ENCODE measurements at places on chromosomes 16 and 17.

- no peak for DNase-seq
These were observed 7.6 kb downstream of the AIPL1 start for GRCh38 chr17:6427279-6427781.

GRCh38 chr17:54972406-54973138, 4.0 kb downstream of the STXBP4 start:
- no peak for DNase-seq

- DNase-seq: peak; percentile 75
These were observed 58.4 kb downstream of the SRL start for GRCh38 chr16:4183237-4184037.

GRCh38 chr16:11966173-11966572, 1.2 kb downstream of the TNFRSF17 start:
- DNase-seq: no peak

DNA sequence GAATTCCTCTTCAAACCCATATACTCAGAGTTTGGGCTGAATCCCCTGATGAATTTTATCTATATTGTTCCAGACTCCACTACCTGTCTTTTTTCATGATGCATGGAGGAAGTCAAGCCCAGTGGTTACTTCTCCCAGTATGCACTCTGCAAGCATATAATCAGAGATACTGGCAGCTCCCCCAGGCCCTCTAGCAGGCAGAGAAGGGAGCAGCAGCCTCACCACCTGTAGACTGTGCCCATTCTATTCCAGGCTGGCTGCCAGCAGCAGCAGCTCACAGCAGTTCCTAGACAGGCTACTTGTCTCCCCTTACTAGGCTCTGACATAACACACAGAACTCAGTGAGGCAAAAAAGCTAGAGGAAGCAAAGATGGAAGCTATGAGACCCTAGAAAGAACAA, 3.4 kb downstream of the MKS1 start:
- DNase-seq: no peak

DNA sequence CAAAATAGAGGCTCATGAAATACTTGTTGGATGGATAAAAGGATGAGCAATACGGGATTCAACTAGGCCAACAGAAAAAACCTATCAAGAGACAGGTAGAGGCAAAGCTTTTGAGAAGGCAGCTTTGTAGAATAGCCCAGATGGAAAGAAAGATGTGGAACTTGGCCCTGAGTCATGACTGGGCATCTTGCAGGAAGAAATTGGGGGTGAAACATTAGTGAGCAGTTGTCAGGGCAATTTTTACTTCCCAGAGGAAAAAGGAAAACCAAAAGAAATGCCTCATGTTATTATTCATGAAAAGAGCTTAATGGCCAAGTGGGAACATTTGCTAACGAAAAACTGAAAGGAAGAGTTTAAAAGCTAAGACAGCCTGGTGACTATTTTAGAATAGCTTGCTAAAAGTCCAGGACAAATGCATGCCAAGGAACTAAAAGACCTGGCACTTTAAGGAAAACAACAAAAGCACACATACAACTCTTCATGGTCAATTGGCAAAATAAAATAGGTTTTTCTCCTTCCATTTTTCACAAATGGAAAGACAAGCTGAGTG, 180.1 kb downstream of the HS3ST3A1 start:
- DNase-seq: no peak

DNA sequence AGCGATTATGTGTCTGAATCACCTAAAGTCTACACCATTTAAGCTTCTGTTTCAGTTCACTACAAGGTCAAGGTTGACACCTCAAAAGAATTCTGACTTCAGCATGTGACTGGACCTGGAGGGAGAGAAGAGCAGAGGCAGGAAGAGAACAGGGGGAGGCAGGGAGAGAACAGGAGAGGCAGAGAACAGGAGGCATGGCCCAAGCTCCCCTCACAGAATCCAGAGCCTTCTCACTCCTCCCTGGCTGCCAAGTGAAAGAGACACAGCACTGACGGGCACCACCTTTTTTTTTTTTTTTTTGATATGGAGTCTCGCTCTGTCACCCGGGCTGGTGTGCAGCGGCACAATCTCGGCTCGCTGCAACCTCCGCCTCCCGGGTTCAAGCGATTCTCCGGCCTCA, 11.4 kb downstream of the GGA2 start:
- DNase-seq: no peak

- no peak for DNase-seq
These were observed 1538.8 kb upstream of the CDH8 start for GRCh38 chr16:63575041-63575440.

- DNase-seq: no peak
These were observed 5.5 kb downstream of the OR1F1 start for GRCh38 chr16:3193221-3194212.

DNA sequence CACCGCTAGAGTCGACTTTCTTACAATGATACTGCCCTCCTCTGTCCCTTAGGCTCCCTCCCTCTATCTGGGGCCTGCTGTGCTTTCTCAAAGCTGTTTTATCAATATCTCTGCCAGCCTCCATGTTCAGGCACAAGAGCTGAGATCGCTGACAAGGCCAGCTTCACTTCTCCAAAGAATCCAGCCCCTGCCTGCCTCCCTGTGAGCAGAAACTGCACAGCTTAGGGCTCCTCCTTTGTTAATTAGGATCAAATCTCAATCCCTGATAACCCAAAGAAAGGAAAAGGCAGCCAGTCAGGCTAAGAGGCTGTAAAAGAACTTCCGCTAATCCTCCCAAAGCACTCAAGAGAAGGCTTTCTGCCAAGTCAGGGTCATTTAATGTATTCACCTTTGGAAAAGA, 616.0 kb upstream of the CDH11 start:
- no peak for DNase-seq

DNA sequence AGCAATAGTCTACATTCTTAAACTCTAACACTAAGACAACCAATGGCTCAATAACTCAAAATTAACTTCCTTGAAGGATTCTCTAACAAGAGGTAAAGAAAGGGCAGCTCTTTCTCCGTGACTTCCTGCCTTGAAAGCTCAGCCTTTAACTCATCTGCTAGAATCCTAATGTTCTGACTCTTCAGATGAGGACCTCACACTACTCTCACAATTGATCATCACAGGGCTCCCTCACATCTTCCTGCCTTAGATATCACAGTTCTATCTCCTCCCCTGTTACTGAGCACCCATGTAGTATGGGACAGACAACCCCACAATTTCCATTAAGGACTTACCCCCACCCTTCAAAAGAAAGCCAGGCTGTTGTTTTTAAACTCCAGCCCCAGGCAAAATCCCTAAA, 33.5 kb downstream of the SMURF2 start:
- no peak for DNase-seq

- no peak for DNase-seq
These were observed 160.4 kb downstream of the ABCA8 start for GRCh38 chr17:68794636-68795434.

- DNase-seq: no peak
These were observed 13.8 kb upstream of the CDR2 start for GRCh38 chr16:22388101-22388644.

GRCh38 chr17:6677158-6677831, 25.7 kb downstream of the C17orf100 start:
- no peak for DNase-seq

GRCh38 chr16:55264949-55265348, 59.1 kb upstream of the IRX6 start:
- no peak for DNase-seq

- no peak for DNase-seq
These were observed 41.1 kb downstream of the CFAP20 start for GRCh38 chr16:58088091-58088490.

- no peak for DNase-seq
These were observed 27.3 kb downstream of the MIS12 start for GRCh38 chr17:5513628-5514027.

DNA sequence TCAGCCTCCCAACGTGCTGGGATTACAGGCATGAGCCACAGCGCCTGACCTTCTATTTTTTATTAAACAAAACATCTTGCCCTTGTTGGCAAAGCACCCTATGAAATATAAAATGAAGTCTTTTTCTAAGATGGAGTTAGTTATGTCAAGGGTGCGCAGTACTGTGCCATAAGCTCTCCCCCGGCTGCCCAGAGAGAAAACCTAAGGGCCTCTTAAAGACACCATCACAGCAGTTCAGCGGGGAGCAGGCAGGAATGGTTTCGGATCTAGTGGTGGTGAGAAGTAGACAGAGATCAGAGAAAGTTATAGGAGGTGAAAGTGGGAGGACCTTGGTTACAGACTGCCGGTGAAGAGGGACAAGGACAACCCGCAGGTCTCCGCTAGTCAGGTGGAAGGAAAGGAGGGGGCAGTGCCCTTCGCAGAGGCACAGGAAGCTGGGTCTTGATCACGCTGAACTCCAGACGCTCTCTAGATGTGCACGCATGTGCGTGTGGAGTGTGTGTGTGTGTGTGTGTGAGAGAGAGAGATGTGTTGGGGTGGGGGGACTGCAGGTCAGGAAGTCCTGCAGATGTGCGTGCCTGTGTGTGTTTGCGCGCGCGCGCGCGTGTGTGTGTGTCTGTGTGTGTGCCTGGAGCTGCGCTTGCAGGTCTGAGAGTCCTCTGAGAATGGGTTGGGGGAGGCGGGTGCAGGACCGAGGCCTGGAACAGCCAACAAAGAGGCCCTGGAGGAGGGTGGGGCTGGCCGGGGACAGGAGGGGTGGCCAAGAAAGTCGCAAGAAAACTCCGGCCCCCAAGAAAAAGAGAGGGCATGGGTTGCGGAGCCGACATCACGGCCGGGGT, 748 bp upstream of the CMTM3 start:
- peak; percentile 37 for DNase-seq

DNA sequence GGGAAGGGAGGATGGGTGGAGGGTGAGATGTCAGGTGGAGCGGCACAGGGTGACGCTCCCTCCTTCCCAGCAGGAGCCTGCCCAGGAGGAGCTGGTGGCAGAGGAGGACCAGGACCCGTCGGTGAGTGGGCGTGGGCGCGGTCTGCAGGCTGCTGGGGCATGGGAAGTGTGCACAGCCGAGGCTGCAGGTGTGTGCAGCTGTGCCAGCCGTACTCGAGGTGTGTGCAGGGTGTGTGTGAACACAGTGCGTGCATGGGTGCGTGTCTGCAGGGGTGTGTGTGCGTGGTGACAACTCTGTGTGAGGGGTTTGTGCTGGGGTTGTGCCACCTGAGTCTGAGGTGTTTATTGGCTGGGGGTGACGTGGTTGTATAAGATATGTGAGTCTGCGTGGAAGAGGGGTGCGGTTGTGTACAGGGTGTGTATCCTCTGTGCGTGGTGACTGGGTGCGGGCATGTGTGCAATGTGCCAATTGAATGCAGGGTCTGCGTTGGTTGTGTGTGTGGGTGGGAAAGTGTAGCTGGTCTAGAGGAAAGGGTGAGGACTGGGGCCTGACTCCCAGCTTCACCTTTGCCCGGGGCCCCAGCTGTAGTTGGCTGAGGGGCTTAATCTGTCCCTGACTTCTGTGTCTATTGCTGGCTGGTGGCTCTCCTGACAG, 670 bp downstream of the TNFSF12 start:
- no peak for DNase-seq

DNA sequence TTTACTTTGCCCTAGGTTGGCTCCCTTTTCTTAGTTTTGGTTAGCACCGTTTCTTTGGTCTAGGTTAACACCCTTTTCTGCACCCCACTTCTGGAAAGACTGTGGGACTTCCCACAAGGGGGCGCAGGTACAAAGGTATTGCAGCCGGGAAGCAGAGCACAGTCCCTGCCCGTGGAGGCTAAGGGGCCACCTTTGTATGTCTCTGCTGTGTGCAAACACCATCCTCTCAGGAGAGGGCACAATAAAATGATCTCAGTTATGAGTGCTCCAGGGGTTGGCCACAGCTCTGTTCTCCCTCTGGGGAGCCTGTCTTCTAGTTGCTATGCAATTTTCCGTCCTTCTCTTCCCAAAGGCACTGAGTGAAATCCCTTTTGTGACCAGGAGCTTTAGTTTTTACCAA, 28.4 kb upstream of the TMC5 start:
- no peak for DNase-seq

DNA sequence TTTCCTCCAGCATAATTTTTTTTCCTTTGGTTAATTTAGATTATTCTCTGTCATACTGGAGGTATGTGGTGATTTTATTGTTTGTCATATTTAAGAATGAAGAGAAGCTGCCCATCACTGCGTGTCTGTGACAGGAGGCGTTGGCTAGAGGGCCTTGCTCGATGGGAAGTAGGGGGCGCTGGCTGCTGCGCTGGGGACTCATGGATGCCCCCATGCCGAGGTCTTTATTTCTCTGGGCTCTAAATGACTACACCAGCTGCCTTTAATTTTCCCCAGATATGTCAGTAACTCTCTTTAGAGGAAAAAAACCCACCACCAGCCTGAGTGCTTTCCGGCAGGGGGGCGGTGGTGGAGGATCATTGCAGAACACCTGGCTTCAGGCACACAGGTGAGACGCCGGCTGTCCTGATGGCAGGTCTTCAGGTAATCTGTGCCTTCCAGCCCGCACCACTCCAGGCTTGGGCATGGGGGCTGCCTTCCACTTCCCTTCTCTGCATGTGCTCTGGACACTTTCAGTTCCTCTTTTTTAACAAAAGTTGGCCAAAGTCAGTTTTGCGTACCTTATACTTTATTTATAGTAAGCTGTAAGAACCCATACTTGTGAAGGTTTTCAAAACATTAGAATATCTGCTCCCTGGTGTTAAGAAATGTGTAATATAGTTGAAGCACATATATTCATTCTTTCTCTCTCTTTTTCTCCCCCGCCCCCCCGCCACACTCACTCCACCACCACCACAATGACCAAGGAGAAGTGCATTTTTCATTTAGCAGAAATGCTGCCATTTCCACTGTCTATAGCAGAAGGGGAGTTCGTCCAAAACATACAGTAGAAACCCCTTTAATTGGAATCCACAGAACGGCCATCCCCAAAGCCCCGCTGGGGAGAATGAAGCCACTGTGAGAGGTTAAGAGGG, 192.7 kb downstream of the RPTOR start:
- no peak for DNase-seq

- DNase-seq: no peak
These were observed 120.0 kb upstream of the HS3ST3A1 start for GRCh38 chr17:13721705-13722104.

GRCh38 chr17:66678827-66679226, 156.1 kb upstream of the CACNG5 start:
- no peak for DNase-seq

DNA sequence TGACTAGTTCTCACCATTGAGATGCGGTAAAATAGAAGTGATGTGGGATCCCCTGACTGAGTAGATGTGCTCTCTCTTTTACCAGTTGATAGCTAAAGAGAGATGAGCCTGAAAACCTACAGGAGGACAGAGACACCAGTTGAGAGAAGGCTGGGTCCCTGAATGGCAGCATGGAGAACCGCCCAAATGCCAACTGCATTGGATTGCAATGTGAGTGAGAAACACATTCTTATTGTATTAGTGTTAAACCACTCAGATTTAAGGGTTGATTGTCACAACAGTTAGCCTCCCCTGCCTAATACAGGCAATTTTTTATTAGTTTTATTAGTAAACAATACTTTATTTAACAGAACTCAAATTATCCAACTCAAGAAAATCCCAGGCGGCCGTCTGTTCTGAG, 61.2 kb downstream of the SPACA3 start:
- DNase-seq: no peak

DNA sequence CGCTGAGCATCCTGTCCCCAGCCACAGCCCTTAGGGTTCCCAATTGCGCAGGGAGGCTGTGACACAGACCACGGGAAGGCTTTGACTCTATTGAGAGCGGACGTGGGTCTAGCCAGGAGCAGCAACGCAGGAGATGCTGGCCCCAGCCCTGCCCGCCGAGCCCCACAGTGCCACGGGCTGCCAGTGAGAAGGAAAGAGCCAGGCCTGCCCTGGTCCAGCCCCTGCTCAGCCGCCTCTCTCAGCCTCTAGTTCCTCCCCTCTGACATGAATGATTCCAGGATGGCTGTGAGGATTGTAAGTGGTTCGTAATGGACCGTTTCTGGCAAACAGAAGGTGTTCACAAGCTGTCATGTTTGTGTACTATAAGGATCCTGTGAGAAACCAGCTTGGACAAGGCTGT, 2.5 kb downstream of the BHLHA9 start:
- no peak for DNase-seq

- DNase-seq: no peak
These were observed 161.5 kb upstream of the ZNF267 start for GRCh38 chr16:31712064-31712540.
